Chondrocyte (in vitro differentiated cells): ENCODE measurements at places on chromosomes 16 and 17.

GRCh38 chr16:4426722-4427372 is 1.2 kb downstream of the DNAJA3 start:
- DNase-seq, result no peak

DNA sequence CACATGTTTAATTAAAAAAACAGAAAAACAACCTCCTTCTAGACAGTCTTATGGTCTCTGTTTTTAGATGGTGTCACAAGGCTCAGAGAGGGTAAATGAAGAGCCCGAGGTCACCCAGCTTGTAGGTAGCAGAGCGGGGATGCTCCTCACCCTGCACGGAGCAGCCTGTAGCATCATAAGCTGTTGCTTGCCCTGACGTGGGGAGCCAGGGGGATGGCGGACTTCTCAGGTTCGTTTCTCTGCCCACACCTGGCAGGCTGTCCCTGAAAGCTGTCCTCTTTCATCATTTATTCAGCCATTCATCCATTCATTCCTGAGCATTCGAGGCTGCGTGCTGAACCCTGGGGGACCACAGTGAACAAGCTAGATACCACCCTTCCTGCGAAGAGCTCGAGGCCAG is 75.7 kb upstream of the KSR1 start:
- peak; percentile 54 for DNase-seq

DNA sequence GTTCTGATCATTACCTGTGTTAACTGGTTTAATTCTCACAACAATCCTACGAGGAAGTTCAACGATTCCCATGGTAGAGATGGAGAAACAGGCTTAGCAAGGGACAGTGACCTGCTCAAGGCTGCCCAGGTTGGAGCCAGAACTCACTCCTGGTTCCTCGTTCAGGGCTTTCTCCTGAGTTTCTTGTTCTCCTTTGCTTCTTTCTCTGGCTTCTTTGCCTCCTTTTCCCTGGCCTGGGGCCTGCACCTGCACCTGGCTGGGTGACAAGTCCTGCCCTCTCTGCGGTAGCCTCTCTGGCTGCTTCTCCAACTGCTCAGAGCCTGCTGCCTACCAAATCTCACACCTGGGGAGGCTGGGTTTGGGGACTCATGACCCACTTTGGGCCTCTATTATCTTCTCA is 2.8 kb downstream of the CCL22 start:
- DNase-seq, result peak; percentile 57

GRCh38 chr17:4144422-4144747 is 1.4 kb downstream of the CYB5D2 start:
- DNase-seq, result no peak

GRCh38 chr17:73210002-73210678 is 17.3 kb downstream of the COG1 start:
- DNase-seq, result no peak
